T-helper 1 cell (primary cell): ENCODE measurements at places on chromosomes 5 and 9.

DNA sequence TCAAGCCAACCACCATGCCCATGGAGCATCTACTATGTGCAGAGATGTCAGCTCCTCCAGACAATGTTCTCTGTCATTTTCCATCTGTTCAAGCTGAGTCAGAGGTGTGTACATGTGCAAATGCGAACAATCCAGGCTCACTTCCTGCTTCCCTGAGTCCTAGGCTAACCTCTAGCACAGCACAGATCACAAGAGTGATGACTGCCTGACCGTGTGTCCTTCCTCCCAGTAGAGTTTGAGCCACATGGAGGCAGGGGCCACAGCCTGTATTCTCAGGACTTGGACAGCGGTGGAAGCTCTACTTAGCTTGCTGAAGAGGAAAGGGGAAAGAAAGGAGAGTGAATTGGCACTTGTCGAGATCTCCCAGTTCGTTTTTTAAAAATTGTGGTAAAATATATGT lies 87.2 kb downstream of the KCNIP1 start:
- DNase-seq = no peak

DNA sequence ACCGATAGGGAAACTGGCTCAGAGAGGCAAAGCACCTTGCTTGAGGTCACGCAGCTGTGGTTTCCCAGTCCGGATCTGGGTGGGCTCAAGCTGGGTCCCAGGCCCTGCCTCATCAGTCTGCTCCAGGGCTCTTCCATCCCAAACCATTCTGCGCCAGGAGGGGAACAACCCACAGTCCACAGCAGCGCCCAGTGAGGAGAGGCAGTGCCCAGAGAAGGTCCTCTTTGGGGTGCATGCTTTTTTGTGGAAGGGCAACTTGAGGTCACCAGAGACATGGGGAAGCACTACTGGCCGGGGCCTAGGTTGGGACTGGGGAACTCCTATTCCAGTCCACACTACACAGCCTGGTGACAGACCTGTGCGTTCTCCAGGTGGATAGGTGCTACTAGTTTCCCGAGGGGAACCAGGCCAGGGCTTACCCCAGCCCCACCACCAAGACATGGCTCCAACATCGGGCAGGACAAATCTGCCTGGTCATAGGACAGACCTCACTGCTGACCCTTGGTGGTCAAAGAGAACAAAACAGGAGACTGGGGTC lies 62.5 kb upstream of the RNF130 start:
- no peak for DNase-seq

- no peak for DNase-seq
These were observed 320.3 kb downstream of the DIRAS2 start for GRCh38 chr9:90322296-90322695.

DNA sequence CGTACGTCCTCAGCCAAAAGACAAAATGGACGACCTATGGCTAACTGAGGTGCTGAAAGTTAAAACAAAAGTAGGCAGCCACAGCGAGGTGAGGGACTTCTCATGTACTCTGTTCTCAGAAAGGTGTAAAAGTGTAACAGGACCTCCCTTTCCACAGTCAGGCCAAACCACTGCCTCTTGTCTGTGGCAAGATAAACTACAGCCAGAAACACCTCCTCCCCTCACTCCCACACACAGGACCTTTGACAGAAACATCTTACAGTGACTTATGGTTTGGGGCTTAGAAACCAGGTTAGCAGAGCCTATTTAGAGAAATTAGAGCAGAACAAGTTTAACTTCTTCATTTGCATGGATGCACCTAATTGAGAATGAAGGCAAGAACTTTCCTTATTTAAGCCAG lies 499.1 kb upstream of the GRIN3A start:
- no peak for DNase-seq

- no peak for DNase-seq
These were observed 36.3 kb upstream of the SHISAL2B start for GRCh38 chr5:64653766-64654560.

GRCh38 chr5:178627259-178627598 lies 379 bp upstream of the CLK4 start:
- DNase-seq = no peak

DNA sequence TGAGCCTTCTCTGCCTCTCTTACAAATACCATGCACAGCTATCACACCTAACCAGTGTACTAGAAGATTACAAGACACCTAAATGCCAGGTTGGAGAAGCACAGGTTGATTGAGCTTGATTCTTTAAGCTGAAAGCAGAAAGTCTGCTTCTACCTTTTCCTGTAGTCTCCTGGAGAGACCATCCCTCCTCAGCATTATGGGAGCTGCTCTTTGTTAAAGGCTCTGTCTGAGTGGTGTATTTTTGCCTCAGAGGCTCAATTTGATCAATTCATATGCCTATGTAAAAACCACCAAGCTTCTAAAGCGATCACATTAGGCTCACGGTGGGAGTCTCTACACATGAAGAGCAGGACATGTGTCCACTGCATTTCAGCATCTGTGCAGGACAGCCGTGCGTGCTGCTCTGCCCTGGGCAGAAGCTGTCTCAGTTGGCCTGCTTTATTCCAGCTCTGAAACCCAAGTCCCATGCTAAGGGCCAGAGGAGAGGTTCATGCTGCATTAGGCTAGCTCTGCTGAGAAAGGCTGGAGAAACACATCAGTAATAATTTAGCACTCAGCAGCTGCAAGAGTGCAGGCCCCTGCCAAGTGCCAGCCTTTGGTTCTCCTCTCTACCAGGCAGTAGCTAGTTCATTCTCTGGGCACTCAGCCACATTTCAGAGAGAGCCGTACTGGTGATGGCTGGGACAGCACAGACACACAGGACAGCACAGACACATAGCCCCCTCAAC lies 41.7 kb downstream of the TMEM167A start:
- DNase-seq = no peak

GRCh38 chr9:78470741-78471140 lies 173.8 kb downstream of the PSAT1 start:
- no peak for DNase-seq

DNA sequence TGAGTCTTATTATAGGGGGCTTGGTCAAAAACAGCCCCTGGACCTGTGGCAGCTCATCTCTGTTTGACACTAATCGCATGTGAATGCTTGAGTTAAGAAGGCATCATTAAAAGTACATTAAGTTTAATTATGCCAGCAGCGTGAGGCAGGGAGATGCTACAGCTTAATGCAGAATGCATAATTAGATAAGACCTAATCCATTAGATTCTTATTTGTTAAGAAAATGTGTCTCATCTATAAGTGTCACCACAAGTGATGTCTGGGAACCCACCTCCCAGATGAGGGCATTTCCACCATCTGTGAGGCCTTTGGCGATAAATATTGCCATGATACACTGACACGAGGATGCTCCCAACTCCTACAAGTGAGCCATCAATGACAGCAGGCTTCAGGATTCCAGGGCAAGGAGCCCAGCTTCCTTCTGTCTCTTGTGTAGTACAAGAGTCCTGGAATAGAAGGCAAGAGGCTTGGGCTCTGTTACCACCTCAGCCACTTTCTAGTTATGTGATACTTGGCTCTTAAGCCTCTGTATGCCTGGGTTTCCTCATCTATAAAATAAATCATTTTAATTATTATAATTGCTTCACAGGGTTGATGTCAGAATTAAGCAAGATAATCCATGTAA lies 202.7 kb downstream of the FAM114A2 start:
- no peak for DNase-seq

DNA sequence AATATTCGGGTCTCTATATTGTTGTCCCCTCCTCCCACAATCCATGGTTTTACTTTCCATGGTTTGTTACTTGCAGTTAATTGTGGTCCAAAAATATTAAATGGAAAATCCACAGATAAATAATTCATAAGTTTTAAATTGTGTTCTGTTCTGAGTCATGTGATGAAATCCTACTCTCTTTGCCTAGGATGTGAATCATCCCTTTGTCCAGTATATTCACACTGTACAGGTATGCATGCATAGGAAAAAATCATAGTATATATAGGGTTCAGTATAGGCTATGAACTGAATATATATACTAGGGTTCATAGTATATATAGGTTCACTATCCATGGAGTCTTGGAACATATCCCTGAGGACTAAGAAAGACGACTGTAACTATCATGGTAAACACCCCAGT lies 19.6 kb downstream of the INSYN2B start:
- DNase-seq = no peak

DNA sequence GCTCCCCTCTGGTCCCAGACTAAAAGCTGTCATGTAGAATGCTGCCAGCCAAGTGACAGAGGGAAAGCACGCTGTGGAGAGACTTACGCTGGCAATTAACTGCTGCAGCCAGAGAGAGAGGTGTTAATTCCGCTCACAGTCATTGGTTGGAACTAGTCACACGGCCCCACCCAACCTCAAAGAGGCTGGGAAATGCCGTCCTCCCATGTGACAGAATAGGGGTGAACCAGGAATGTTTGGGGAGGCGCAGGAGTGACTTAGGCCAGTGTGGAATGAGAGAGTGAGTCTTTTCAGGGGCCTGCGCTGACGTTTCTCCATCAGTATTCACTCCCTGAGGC lies 87.6 kb downstream of the AMBP start:
- DNase-seq = no peak

DNA sequence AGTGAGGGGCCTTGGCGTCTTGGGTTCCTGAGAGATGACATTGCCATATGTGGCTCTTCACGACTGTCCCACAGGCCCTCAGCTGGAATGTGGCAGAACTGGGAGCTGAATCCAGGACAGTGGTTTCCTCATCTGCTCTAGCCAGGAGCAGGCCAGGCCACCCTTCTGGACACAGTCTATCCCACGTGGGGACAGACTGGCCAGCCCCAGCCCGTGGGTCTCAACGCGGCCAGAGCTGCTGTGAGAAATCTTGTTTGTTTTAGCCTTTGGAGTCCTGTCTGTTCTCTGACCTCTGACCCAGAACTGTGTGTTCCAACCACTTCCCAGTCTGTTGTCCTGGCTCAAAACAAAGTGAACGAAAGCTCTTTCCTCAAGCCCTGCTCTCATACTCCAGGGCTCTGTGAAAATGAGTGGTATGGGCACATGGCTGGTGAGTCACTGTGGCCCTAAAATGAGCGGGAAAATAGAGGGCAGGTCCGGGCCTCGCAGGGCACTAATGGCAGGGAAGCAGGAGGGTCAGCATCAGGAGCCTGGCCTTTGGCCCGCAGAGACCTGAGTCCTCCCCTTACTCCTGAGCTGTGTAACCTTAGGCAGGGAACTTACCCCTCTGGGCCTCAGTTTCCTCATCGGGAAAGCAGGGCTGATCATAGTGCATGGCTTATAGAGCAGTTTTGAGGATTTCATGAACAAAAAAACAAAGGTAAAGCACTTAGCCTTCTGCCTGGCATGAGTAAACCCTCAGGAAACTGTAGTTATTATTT lies 34.8 kb upstream of the GLRX start:
- no peak for DNase-seq

GRCh38 chr9:6675268-6675667 lies 29.7 kb upstream of the GLDC start:
- DNase-seq = no peak

DNA sequence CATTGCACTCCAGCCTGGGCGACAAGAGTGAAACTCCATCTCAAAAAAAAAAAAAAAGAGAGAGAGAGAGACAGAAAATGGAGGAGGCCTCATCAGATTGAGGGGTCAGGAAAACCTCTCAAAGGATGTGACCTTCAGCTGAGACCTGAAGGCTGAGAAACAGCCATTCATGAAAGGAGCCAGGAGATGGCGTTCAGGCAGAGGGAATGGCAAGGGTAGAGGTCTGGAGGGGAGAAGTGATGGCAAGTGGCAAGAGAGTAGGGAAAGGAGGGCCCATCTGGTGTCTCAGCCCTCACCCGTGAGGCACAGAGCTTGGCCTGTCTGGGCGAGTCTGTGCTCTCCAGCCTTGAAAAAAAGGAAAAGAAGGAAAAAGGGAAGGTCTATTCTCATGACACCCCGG lies 17.0 kb downstream of the CAMK2A start:
- DNase-seq = no peak

DNA sequence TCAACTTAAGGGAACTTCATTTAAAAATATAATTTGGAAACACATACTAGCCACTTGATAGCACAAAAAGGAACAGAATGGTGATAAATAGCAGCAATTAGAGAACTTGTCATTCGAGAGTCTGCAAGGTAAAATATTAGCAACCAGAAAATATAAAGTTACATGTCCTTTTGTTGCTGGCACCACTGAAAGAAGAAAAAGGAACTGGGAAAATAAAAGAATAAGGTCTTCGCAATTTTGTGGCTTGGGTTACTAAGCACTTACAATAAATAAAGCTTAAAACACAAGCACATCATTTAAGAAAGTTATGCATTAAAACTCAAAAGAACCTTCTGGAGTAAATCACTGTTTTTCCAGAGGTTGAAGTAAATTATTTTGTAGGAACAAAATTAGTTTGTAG lies 149.9 kb upstream of the FBN2 start:
- no peak for DNase-seq

DNA sequence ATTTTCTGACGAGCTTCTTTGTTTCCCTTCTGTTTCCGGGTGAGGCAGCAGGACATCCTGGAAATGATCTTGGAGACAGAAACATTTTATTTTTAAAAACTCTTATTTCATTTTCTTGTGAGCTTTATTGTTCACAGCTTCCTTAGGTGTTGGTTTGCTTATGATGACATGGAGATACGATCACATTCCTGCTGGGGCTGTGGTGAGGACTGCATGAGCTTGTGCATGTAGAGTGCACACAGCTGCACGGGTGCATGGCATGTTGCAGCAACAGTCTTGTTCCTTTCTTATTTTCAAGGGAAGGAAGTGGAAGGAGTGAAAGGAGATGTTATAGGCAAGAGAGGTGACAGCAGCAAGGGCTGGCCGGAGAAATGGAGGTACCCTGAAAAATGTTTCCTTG lies 1.2 kb downstream of the BTNL8 start:
- DNase-seq = no peak

- DNase-seq = no peak
These were observed 50.2 kb upstream of the ZFAND5 start for GRCh38 chr9:72415163-72415562.

- no peak for DNase-seq
These were observed 8.1 kb upstream of the OMD start for GRCh38 chr9:92432350-92432749.

DNA sequence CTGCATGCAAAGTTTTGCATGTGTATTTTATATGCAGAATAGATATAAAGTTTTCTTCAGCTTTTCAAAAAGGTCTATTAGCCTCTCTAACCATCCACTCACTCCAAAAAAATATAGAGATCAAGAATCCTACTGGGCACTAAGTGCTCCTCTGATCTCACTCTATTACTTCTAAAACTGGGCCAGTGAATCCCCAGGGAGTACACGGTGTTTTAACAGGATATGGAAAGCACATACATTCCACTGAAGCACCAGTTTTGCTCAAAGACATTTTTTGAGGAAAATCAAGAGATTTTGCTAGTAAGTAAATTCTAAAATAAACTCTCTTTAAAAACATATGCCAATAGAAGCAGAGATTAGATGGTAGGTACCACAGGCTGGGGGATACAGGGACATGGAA lies 95.2 kb downstream of the DEPDC1B start:
- no peak for DNase-seq

- no peak for DNase-seq
These were observed 17.4 kb upstream of the ENTREP1 start for GRCh38 chr9:69307446-69308205.

DNA sequence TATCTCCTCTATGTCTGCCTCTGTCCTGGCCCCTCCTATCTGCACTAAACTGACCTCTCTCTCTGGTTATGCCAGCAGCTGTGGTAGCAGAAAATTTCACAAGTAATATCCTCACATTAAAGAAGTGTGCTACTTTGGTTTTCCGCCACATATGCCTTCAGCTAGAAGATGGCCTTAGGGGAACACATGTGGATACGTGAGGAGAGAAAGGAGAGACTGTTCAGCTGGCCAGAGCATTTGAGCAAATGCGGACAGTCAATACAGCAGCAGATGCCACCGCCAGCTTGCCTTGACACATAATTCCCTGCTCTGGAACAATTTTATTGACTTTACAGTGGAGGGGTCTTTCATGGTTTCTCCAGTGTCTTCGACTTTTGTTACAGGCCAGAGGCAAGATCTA lies 434.6 kb downstream of the TAF11L14 start:
- DNase-seq = no peak
